ENCODE measurements at places on chromosomes 12 and 14. TPM values are rescaled to one million over a fixed set of nuclear protein-coding genes. Genes with fewer than 3 reads are reported as not detected.

The NRL gene
- total RNA-seq = 1.7 TPM

The CRADD gene
- total RNA-seq = 12.5 TPM

The TNFAIP2 gene
- total RNA-seq = 80.7 TPM

The GPR65 gene
- not detected for total RNA-seq

The NFATC4 gene
- 11.5 TPM for total RNA-seq

The CATSPERB gene
- not detected for total RNA-seq

The PTGER2 gene
- 4.7 TPM for total RNA-seq

GRCh38 chr12:10558301-10558700 lies 52.6 kb downstream of the EIF2S3B start:
- DNase-seq = no peak

DNA sequence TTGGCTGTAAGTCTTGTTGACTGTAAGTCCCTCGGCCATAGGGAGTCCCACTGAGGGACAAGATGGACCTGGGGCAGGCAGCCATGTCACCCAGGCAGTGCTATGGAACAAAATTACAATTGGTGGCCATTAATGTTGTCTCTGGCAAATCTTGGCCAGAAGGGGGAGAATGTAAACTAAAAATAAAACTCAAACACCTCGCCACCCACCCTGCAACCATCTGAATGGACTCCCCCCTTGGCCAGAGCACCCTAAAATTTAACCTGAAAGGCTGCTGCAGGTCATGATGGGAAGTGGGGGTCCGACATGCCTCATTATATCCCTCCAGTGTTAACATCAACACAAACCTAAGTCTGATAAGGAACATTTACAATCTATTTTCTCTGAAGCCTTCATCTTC lies 8.2 kb downstream of the SLC22A17 start:
- no peak for DNase-seq

- DNase-seq = peak; percentile 26
These were observed 42.4 kb upstream of the GPATCH2L start for GRCh38 chr14:76109087-76109880.

DNA sequence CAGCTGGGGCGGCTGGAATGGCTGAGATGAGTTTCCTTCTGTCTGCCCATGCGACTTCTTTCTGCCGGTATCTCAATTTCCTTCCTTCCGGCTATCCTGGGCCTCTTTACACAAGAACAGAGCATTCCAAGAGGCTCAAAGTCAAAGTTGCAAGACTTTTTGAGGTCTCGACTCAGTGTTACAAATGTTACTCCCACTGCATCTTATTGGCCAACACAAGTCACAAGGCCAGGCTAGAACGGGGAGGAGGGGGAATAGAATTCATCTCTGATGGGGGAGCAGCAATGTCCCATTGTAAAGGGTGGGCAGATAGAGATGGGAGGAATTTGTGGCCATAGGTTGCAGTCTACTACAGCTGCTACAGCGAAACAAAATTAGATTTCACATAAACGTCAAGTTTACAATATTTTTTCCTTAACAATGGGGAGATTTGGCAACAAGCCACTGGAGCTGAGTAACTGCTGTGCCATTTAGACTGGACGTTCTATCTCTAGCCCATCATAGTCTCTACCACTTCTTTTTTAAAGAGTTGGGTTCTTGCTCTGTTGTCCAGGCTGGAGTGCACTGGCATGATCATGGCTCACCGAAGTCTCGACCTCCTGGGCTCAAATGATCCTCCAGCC lies 9.5 kb upstream of the NYNRIN start:
- DNase-seq = peak; percentile 32

GRCh38 chr12:26156201-26156871 lies 31.5 kb upstream of the BHLHE41 start:
- no peak for DNase-seq

DNA sequence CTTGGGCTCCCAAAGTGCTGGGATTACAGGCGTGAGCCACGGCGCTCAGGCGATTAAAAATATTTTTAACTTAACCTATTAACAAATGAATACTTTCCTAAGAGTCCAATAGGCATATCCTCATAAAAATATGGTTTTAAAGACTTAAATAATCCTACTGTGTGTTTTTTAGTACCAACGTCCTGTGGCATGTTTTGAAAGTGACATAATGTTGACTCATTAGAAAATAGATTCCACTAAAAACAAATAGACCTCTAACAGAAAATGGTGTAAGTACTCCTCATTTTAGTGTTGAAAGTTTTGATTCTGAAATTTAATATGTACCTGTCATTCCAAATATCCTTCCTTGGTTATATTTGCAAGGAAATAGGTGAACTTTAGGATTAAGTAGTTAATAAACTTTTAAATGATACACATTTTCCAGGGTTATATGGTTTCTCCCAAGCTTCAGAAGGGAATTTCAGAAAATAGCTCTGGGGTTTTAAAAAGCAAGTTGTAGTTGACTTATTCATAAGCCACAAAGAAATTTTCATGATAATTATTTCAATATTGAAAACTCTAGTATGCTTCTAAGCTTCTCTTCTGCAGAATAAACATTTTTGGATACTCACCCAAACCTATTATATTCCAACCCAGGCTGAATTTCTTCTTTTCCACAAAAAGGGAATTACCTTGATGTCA lies 12.1 kb upstream of the LUM start:
- DNase-seq = peak; percentile 70

- DNase-seq = no peak
These were observed 73.7 kb downstream of the NDUFA12 start for GRCh38 chr12:94929780-94930179.

- DNase-seq = no peak
These were observed 36.0 kb upstream of the GNPNAT1 start for GRCh38 chr14:52827426-52827825.

DNA sequence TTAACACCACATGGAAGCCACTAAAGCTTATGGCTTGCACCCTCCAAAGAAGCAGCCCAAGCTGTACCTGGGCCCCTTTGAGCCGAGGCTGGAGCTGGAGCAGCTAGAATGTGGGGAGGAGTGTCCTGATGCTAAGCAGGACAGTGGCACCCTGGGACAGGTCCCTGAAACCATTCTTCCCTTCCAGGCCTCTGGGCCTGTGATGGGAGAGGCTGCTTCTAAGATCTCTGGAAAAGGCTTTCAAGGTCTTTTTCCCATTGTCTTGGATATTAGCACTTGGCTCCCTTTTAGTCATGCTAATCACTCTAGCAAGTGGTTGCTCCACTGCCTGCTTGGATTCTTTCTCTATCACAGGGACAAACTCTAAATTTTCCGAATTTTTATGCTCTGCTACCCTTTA lies 40.9 kb downstream of the OSBPL8 start:
- DNase-seq = no peak

GRCh38 chr14:53408175-53408879 lies 255.2 kb upstream of the DDHD1 start:
- no peak for DNase-seq

DNA sequence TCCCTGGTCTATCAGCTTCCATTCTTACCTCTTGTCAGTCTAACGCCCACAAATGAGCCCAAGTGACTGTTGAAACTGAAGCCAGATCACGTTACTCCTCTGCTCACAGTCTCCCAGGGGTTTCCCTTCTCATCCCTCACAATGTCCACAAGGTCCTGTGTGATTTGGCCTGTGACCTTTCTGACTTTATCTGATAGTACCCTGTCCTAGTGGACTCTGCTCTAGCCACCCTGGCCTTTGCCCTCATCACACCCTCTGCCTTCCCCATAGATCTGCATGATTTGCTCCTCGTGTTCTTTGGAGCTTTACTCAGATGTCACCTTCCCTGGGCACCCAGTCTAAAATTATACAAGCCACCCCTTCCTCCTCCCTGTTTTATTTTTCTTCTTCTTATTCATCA lies 55.5 kb downstream of the RDH12 start:
- DNase-seq = no peak

GRCh38 chr14:68047906-68048305 lies 228.3 kb downstream of the RAD51B start:
- peak; percentile 82 for DNase-seq

DNA sequence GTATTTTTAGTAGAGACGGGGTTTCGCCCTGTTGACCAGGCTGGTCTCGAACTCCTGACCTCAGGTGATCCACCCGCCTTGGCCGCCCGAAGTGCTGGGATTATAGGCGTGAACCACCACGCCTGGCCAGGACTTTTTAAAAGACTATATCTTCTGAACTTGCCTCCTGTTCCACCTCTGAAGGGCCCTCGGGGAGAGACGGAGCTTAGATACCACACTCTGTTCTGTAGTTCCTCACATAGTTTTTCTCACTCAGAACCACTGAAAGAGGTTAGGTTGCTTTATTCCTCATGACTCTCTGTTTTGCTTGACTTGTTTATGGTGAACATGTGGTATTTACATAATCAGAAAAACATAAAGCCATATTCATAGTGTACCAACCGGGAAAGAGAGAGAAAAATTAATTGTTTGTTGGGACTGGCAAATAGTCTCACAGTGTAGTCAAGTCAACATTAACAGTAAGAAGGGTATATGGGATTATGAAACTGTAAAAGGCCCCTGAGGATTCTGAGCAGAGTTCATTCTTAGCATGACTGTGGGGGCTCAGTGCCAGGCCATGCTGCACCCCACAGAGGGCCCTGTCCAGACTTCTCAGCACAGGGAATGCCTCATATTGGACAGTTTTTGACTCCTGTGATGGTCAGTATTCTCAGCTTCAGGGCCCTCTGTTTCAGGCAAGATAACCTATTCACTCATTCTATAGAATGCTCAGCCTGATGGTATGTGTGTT lies 342.3 kb downstream of the ZFP36L1 start:
- DNase-seq = no peak

- no peak for DNase-seq
These were observed 230.3 kb downstream of the BCAT1 start for GRCh38 chr12:24718617-24719016.

DNA sequence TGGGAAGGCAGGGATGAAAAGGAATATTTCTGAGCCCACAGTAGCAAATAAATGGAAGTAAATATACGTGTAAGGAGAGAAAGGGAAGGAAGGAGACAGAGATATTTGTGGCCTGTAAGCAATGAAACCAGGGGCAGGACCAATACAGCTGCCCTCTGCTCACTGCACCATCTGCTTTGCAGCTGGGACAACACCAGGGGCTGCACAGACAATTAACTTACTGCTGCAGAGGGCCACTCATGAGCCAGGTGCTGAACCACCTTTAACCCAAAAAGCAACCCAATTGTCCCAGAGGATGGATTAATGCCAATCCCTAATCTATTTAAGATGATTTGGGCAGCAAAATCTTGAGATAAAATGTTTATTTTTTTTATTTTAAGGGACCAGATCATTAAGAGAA lies 30.6 kb upstream of the TMX1 start:
- DNase-seq = no peak

DNA sequence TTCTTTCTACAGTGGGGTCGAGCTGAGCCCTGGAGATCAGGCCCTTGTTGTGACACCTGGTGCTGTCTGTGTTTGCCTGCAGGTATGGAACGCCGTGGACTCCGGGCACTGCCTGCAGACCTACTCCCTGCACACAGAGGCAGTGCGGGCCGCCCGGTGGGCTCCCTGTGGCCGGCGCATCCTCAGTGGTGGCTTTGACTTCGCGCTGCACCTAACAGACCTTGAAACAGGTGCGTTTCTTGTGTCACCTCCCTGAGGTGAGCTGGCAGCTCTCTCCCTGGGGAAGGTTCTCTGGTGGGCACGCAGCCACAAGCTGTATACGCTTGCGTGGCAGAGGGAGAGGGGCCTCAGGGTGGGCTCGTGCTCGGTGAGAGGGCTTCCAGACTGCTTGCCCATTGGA lies 119.3 kb downstream of the BEGAIN start:
- no peak for DNase-seq

DNA sequence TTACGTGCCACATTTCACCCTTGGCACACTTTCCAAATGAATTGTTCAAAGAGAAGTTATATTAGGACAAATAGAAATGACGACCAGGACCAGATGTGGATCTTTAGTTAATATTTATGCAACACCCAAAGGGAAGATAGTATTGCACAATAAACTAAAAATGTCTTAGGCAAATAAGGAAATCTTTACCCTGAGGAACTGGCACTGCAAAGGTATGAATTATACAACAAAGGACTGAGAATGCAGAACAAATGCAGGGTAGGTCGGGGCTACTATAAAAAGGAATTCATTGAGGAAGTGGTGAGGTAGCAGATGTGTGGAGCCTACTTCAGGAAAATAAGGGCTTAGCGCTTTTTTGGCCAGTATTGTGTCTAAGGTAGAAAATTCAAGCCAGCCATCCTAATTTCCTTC lies 3.9 kb upstream of the TMTC2 start:
- DNase-seq = peak; percentile 77

- no peak for DNase-seq
These were observed 11.7 kb downstream of the COCH start for GRCh38 chr14:30885840-30886740.

DNA sequence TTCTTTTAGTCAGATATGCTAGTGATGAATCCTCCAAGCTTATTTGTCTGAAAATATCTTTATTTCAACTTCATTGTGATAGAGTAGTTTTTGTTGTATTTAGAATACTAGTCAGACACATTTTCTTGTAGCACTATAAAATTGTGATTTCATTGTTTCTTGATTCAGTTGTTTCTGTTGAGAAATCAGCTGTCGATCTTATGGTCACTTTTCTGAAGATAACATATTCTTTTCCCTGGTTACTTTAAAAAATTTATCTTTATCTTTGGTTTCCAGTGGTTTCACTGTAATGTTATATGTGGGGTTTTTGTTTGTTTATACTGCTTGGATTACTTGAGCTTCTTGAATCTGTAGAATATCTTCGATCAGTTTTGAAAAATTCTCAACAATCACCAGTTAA lies 426.1 kb downstream of the SOX5 start:
- no peak for DNase-seq

- DNase-seq = no peak
These were observed 352.2 kb downstream of the TMEM121 start for GRCh38 chr14:105878554-105878953.

- DNase-seq = no peak
These were observed 16.2 kb downstream of the ALG10B start for GRCh38 chr12:38332814-38333213.

- no peak for DNase-seq
These were observed 679.3 kb downstream of the BCL11B start for GRCh38 chr14:98592611-98593170.

DNA sequence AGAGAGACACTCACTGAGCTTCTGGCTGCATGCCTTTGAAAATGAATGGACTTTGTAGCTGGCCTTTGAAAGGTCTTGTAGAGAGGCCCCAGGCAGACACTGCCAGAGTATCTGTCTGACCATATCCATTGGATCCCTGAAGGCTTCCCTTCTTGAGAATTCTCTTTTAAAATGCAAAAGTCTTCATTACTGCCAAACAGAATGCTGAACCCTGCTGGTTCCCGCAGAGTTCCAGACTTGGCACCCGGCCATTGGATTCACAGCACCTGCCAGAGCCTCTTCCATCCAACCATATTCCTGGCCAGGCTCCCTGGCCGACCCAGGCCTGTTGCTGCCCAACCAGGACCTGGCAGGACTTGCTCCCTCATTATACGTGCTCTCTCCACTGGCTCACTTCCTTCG lies 182.5 kb downstream of the GXYLT1 start:
- DNase-seq = no peak

All from PC-3 (cell line).